A549 treated with CpdA at 1 μM for 4 hours (cell line): ENCODE measurements at places on chromosomes 4 and X. TPM values are rescaled to one million over a fixed set of nuclear protein-coding genes. Genes with fewer than 3 reads are reported as not detected.

Gene LIMCH1
- 31.6 to 45.0 TPM (median 37.8 TPM) in 5 replicates for total RNA-seq

Gene DMD
- total RNA-seq: 0.01 to 0.10 TPM in 2 of 5 replicates, not detected in the others

Gene SFRP2
- total RNA-seq: not detected in 5 replicates

Gene GPR82
- not detected in 5 replicates for total RNA-seq

Gene CLDN34
- not detected in 5 replicates for total RNA-seq

Gene SLC6A14
- total RNA-seq: not detected in 5 replicates

Gene C4orf50
- total RNA-seq: not detected in 5 replicates

Gene SHROOM4
- not detected in 5 replicates for total RNA-seq

Gene HSFX2
- 0.08 TPM in 1 of 5 replicates, not detected in the others for total RNA-seq

Gene SORBS2
- 0.14 to 0.32 TPM (median 0.29 TPM) in 4 of 5 replicates, not detected in the other for total RNA-seq

Gene NXF2B
- total RNA-seq: not detected in 5 replicates
